ENCODE measurements at places on chromosomes 3 and 15. TPM values are rescaled to one million over a fixed set of nuclear protein-coding genes. Genes with fewer than 3 reads are reported as not detected.

ACKR2 gene
- 0.44 TPM for total RNA-seq

CCNDBP1 gene
- total RNA-seq, result 54.4 TPM

GLDN gene
- total RNA-seq, result 4.8 TPM

GRCh38 chr3:87082796-87083440 is 92.0 kb upstream of the VGLL3 start:
- H3K4me1 ChIP-seq, result no peaks in the 10 kb centered on the region
- DNase-seq, result no peak
- H3K36me3 ChIP-seq, result no peaks in the 10 kb centered on the region
- no peaks in the 10 kb centered on the region for H3K27me3 ChIP-seq
- no peak overlapping the region for H3K4me3 ChIP-seq

DNA sequence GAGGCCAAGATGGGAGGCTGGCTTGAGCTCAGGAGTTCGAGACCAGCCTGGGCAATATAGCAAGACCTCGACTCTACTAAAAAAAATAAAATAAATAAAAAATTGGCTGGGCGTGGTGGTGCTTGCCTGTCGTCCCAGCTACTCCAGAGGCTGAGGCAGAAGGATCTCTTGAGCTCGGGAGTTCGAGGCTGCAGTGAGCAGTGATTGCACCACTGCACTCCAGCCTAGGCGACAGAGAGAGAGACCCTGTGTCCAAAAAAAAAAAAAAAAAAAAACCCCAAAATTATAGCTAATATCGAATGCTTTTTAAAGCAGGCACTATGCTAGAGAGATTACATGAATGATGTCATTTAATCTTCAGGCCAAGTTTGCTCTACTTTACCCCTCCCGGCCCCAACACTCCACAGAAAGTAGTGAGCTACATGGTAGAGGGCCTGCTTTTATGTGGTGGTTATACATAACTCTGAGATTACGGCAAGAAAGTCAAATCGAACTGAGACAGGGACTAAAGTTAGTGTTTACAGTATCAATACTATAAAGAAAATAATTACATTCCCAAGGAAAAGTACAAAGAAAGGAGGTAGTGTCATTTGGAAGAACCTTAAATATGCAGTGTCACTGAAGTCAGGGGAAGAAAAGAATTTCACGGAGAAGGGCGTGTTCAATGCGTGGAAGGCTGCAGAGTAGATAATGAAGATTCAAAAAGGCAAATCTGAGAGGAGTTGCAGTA is 1.1 kb downstream of the ADPGK start:
- peaks cover 4% of the 10 kb centered on the region for H3K36me3 ChIP-seq
- peaks cover 41% of the 10 kb centered on the region for H3K4me1 ChIP-seq
- no peak for DNase-seq
- no peaks in the 10 kb centered on the region for H3K27me3 ChIP-seq

DNA sequence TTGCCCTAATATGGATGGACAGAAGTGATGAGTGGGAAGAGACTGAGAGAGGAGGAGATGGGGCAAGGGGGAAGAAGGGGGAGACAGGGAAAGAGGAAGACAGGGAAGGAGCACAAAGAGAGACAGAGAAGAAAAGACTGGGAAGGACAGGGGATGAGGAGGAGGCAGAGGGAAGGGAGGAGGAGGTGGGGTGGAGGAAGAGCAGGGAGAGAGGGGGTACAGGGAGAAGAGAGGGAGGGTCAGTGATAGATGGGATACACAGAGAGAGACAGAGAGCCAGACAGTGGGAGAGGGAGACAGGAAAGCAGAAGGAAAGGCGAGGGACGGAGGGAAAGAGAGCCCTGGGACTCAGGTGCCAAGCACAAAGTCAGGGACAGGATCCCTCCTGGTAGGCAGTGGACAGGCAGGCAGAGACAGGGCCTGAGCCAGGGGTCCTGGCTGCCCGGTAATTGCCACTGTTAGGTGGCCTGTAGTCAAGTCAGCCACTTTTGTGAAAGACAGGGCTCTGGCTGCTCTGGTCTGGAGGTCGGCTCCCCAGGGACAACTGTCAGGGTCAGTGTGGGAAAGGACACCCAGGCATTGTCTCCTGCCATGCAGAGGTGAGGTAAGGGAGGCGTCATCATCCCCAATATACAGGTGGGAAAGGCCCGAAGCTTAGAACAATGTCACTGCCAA is 9.8 kb downstream of the VILL start:
- H3K27ac ChIP-seq, result no peak overlapping the region
- H3K27me3 ChIP-seq, result no peaks in the 10 kb centered on the region
- H3K4me3 ChIP-seq, result no peak overlapping the region
- H3K36me3 ChIP-seq, result no peaks in the 10 kb centered on the region
- no peak for DNase-seq

GRCh38 chr3:28841441-28841840 is 439.4 kb upstream of the RBMS3 start:
- H3K4me3 ChIP-seq, result no peak overlapping the region
- no peaks in the 10 kb centered on the region for H3K27me3 ChIP-seq
- H3K36me3 ChIP-seq, result no peaks in the 10 kb centered on the region
- H3K4me1 ChIP-seq, result no peaks in the 10 kb centered on the region
- H3K27ac ChIP-seq, result no peak overlapping the region

DNA sequence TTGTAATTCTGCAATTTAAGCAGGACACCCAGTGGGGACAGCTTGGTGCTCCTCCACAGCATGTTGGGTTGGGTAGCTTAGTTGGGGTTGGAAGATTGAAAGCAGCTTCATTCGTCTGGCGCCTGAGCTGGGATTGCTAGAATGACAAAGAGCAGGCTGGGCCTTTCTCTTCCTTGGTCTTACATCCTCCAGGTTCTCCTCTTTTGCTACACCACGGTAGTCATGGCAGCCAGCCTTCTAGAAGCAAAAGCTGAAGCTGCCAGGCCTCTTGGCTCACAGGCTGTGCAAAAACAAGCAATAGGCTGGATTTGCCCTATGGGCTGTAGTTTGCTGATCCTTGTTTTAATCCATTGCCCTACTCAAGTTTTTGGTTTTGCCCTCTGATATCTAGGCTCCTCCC is 3.2 kb upstream of the ANXA2 start:
- peaks cover 31% of the 10 kb centered on the region for H3K4me1 ChIP-seq
- no peak overlapping the region for H3K27ac ChIP-seq
- peaks cover 6% of the 10 kb centered on the region for H3K36me3 ChIP-seq

All from left ventricle myocardium inferior (tissue), 1 donor.